ENCODE measurements at places on chromosomes 2 and 18.

- DNase-seq, result no peak
Observed at GRCh38 chr2:69436596-69436937, 668 bp downstream of the NFU1 start.

GRCh38 chr18:21314724-21315123, 72.7 kb downstream of the GREB1L start:
- DNase-seq, result no peak

DNA sequence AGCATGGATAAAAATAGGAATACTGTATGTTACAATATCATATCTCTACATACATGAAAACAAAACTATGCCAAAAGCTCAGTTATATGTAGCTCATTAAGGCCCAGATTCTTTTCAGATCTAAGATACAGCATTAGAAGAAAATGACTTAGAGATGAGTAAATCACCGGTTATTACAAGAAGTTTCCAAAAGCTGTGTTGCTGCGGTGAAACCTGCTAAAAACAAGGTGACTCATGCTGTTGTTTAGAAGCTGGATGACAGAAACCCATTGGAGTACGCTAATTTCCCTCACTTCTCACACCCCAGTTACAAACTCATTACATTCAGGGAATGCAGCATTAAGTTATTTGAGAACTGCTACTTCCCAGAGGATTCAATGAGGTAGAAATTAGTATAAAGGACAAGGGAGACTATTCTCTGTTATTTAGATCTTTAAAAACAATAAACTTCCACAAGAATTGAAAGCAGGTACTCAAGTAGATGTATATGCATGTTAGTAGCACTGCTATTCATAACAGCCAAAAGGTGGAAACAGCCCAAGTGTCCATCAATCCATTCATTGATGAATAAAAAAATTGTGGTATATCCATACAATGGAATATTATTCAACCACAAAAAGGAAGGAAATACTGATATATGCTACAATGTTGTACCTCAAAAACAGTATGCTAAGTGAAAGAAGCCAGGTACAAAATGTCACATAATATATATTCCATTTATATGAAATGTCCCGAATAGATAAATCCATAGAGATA, 32.6 kb downstream of the RBKS start:
- no peak for DNase-seq

DNA sequence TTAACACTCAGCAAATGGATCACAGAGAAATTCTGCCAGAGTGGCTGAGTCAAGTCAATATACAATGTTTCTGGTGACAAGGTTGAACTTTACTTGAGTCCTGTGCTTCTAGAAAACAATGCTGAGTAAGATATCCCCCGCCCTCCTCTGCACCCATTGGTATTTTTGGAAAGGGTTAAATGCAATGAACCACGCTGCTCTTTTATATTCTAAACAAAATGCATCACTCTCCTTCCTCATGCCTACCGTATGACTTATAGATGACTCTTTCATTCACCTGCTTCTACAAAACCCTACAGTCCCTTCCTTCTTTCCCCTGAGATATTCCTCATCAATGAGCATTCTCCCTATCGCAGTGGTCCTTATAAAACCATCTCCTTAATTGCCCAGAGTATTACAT, 168.8 kb downstream of the TXNL1 start:
- DNase-seq, result no peak

DNA sequence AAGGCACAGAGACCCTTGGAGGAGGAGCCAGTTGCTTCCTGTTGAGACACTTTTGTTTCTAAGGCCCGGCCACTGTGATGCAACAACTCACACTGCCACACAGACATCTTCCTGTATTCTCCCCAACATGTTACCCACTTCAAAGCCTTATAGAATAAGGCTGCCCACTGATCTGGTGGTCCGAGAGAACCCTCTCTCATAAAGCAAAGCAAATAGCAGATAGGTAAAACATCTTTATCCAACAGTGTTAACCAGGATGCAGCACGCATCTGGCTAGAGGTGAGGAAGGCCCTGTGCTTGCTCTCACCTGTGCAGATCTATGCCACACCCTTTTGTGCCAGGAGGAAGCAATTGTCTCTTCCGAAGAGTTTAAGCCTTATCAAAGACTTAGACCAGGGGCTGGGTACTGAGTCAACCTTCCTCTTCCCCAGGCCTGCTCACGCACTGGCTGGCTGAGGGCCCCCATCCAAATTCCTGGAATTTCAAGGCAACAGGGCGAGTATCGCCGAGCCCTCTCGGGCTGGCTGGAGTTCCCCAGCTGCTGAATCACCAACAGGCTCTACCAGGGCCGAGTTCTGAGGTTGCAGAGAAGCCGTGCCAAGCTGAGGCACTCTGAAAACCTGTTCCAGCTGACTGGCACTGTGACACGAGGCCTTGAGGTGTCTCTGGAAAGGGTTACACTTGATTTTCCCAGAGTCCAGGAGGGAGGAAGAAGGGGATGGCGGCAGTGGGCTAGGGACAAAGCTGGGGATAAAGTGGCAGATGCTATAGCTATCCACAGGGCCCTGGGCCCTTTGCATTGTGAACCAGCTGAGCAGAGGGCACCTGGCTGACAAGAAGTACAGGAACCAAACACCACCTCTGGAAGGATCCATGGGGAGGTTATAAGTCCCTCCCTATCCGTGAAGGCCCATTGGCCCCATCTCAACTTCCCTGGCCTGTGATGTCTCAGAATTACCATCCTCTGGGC, 29.3 kb downstream of the TGFA start:
- peak; percentile 6 for DNase-seq

DNA sequence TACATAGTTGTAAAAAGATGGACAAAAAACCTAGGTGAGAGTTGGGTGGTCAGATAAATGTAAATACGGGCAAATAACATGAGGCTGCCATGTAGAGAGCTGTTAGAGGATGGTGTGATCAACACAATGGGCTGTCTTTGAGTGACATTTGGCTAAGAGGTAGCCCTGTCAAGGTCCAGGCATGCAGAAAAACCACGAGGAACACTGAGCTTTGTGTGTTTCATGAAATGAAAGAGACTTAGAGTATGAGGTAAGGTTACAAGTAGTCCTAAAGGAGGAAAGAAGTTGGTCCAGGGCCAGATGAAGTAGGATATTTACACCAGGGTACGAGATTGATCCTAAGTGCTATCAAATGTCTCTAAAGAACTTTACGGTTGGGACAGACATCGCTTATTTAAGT, 160.9 kb downstream of the RDH14 start:
- no peak for DNase-seq

Data from activated CD4-positive, alpha-beta T cell treated with anti-CD3 and anti-CD28 coated beads, Interleukin-2, amount 50 U/mL, for 1 hour (primary cell).